ENCODE measurements at places on chromosomes 13 and 19.
A peak's percentile ranks its signal among the peaks of the same experiment; 100 is the strongest.

- DNase-seq, result no peak
Measured at GRCh38 chr19:4052114-4052992, 14.3 kb downstream of the ZBTB7A start.

GRCh38 chr13:59450229-59450628 is 713.5 kb downstream of the DIAPH3 start:
- DNase-seq, result no peak

GRCh38 chr13:99191336-99191899 is 9.2 kb upstream of the UBAC2 start:
- DNase-seq, result no peak

DNA sequence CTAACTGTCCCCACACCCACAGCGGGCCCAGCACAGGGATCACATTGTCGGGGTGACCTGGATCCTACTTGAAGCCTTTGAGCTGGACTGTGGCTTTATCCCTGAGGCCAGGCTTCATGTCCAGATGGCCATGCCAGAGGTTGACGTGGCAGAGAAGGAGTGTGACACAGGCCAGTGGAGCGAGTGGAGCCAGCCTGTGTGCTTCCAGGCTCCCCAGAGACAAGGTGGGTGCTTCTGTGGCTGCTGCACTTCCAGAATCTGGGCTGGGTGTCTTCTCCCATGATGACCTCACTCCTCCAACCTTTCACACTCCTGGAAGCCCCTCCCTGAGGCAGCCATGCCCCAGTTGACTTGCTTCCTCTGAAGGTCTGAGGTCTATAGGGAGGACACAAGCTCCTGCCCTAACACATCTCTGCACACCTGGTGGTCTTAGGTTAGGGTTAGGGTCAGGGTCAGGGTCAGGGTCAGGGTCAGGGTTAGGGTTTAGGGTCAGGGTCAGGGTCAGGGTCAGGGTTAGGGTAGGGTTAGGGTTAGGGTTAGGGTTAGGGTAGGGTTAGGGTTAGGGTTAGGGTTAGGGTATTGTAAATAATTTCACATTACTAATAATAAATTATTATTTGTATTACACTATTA is 13.1 kb upstream of the MZF1 start:
- DNase-seq, result no peak

GRCh38 chr19:33476151-33476707 is 45.4 kb downstream of the PEPD start:
- DNase-seq, result no peak

DNA sequence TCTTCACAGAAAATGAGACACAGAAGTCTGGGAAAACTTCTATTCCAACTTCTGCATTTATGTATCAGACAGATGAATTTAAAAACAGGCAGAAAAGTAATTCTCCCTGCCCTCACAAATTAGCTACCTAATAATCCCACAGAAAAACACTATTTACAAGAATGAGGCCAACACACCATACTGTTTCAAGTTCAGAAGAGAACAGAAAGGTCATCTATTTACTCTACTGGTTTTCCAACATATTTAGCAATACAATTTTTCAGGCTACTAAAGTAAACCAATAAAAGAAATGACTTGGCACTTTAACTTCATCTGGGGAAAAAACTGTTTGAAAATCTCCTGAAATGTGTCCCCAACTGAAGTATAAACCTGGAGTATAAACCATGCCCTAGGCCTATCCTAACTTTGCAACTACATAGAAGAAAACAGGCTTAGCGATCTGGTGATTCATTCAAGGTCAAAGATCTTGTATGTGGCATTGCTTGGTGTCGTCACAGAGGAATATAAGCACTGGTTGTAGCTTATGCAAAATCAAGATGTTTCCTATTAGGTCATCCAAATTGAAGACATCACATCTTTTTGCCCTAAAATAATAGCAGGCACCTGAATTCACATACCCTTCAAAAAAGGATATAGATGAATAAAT is 20.1 kb upstream of the EBPL start:
- DNase-seq, result no peak

- DNase-seq, result peak; percentile 82
Measured at GRCh38 chr13:30870049-30870884, 35.8 kb upstream of the MEDAG start.

All from COLO829 (cell line).